Dermis lymphatic vessel endothelial cell (primary cell): ENCODE measurements at places on chromosomes 5 and 9. TPM values are rescaled to one million over a fixed set of nuclear protein-coding genes. Genes with fewer than 3 reads are reported as not detected.

The CD180 gene
- total RNA-seq: under 0.01 TPM in 2 replicates

The S1PR3 gene
- total RNA-seq: 0.34 and 1.6 TPM in 2 replicates

The SLF1 gene
- total RNA-seq: 4.8 and 10.8 TPM in 2 replicates

The FRRS1L gene
- total RNA-seq: under 0.01 TPM in 2 replicates

The IGFBPL1 gene
- total RNA-seq: not detected in 2 replicates

The IL4 gene
- not detected in 2 replicates for total RNA-seq

The IFNA7 gene
- total RNA-seq: not detected in 2 replicates

The DMRTA1 gene
- under 0.01 and 0.26 TPM in 2 replicates for total RNA-seq

The PLPPR1 gene
- under 0.01 TPM in 1 of 2 replicates, not detected in the other for total RNA-seq

The PLEKHG4B gene
- total RNA-seq: under 0.01 and 0.11 TPM in 2 replicates

The PLCXD3 gene
- 0.17 TPM in 1 of 2 replicates, not detected in the other for total RNA-seq

The CCDC192 gene
- not detected in 2 replicates for total RNA-seq

The TMEM8B gene
- total RNA-seq: 0.11 and 0.17 TPM in 2 replicates

The AFF4 gene
- total RNA-seq: 26.6 and 28.7 TPM in 2 replicates

The ATP10B gene
- total RNA-seq: under 0.01 and 0.09 TPM in 2 replicates

The CRHBP gene
- total RNA-seq: not detected in 2 replicates

The SLC6A7 gene
- total RNA-seq: not detected in 2 replicates
